AG04449 (cell line): ENCODE measurements at places on chromosomes 16 and 17.

GRCh38 chr16:72389791-72390190, 217.8 kb upstream of the PMFBP1 start:
- DNase-seq: no peak

- DNase-seq: no peak
These were observed 18.8 kb downstream of the CA5A start for GRCh38 chr16:87917503-87917902.

DNA sequence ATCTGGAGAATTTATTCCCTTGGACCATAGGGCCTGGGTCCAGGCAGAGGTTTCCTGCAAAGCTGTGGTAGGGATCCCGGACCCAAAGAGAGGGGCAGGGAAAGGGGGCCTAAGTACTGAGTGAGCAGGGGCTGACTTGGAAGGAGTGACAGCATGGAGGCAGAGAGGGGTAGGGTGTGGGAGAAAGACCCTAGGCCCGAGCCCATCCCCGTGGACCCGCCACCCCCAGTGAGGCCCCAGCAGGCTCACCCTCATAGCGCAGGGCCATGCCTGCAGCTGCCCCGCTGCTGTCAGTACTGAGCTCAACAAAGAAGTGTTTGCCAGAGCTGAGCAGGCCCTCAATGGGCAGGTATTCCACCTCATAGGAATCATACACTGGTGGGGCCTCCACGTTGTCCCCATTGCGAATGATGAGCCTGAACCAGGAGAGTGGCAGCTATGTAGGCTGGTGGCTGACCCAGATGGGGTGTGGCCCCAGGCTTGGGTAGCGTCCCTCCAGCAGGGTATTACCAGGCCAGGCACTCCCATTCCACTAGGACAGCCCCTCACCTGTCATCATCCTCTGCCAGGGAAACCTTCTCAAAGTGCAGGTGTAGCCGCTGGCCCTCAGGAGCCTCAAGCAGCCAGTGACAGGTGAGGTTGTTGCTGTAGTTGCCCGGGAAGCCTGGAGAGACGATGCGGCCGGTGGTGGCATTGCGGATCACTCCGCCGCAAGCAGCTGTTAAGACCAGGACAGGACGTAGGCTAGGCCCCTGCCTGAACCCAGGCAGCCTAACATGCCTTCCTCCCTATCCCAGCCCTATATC, 9.1 kb upstream of the PHF12 start:
- no peak for DNase-seq

DNA sequence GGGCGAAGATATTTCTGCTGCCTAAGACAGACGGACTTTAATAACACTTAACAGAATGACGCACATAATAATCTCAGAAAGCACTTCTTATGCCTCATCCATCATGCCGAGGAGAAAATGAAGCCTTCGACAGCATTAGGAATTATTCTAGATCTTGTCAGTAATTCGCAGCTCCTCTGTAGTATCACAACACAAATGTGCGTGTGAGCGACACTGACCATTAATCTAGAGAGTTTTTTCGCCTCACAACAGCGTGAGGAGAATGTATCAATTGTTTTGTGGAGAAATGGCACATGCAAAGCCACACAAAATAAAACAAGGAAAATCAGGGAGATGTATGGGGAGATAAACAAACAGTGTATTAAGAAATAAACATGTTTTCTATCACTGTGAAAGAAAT, 410.2 kb upstream of the PSMD7 start:
- no peak for DNase-seq

DNA sequence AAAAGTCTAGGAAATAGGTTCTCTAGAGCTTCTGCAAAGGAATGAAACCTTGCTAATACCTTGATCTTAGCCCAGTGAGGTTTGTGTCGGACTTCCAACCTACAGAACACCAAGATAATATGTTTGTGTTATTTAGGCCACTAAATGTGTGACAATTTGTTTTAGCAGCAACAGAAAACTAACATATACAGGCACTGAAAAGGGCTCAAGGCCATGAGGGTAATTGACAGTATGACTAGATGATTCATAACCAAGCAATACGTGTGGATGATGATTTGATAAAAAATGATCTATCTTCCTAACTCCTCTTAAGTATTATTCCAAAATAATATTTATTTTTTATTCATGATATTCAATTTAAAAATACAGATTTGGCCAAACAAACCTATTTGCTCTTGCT, 27.7 kb upstream of the MED13 start:
- DNase-seq: no peak

- DNase-seq: no peak
These were observed 119.7 kb downstream of the SNX29 start for GRCh38 chr16:12096157-12096777.

DNA sequence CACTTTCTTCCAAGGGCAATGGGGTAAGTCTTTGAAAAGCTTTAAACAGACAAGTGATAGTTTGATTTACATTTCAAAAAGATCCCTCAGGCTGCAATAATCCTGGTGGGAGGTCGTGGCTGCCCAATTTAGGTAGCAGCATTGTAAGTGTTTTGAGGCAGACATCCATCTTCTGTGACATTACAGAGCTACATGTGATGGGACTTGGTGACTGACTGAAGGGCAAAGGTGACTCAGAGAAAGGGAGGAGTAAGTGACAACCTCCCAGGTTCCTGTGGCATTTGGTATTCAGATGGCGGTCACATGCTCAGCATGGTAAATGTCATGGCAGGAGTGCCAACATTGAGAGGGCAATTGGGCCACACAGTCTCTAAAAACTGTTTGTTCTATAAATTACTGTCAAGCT, 26.5 kb downstream of the STAT3 start:
- no peak for DNase-seq

DNA sequence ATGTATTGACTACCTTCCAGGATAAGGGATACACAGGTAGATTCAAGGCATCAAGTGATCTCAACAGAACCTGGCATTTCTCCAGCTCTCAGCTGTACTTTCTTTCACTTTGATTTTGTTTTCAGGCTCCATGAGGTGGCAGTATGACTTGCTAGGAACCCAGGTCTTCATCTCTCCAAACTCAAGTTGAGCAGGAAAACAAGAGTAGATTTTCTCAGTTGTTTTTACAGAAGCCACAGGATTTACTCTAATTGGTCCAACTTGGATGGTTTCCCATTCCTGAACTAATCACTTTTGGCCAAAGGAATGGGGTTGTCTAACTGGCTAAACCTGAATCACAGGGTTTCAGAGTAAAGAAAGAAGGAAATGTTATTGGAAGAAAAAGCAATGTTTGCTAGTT, 146.6 kb downstream of the TRIM37 start:
- peak; percentile 37 for DNase-seq

GRCh38 chr17:32875923-32876416, 954 bp downstream of the MYO1D start:
- DNase-seq: no peak

DNA sequence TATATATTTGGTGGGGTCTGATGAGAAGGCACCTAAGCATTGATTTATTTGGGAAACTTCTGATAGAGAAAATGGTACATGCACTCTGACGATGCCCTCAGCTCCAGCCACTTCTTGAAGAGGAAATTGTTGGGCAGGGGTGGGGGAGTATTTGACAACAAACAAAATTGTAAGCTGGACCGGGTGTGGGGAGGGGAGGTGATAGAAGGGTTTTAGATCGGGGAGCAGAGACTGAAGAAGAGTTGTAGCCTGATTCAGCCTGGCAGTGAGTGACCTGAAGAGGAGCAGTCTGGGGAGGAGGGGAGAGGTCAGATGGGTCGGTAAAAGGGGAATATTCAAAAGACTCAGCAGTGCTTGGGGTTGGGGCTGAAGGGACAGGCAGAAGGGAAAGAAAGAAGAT, 2284.7 kb downstream of the TP53TG3F start:
- DNase-seq: no peak

DNA sequence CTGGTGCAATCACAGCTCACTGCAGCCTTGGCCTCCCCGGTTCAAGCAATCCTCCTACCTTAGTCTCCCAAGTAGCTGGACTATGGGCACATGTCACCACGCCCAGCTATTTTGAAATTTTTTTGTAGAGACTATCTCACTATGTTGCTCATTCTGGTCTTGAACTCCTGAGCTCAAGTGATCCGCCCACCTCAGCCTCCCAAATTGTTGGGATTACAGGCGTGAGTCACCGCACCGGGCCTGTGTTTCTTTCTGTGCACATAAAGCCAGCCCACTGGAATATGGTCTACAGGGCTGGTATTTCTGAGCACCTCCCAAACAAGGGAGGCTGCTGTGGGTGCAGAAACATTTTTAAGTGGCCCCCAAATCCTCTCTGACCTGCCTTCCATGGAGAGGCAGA, 8.4 kb downstream of the TMEM95 start:
- no peak for DNase-seq
